SK-MEL-5 (cell line): ENCODE measurements at places on chromosomes 12 and 14.

GRCh38 chr12:5429741-5430557 lies 2.0 kb upstream of the NTF3 start:
- no peak for DNase-seq

DNA sequence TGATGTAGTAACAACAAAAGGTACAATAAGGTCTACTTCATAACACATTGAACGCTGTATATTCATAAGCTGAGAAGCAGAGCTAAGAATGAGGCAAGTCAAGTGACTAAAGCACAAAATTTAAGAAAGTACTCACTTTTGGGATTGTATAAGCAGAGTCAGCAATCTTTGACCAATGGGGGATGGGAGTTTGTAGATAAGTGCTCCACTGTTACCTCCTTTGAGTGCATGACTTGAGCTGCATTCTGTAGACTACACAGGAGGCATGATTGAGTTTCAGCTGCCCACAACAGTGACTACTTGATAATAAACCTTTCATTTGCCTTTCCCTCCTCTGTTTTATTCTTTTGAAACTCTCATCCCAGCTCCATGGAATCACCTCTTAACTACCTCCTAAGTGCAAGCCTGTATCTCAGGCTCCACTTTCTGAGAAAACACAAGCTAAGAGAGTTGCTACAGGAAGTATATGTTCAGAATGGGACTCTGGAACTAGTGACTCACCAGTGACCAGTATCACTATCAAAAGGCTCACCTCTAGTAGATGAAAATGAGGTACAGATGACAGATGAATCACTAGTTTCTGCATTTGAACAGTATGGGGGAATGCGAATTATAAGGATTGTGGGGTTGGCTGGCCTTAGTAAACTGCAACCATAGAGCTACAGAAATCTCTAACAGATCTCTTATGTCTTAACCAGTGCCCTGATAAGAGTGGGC lies 49.2 kb downstream of the SLC35F4 start:
- no peak for DNase-seq

DNA sequence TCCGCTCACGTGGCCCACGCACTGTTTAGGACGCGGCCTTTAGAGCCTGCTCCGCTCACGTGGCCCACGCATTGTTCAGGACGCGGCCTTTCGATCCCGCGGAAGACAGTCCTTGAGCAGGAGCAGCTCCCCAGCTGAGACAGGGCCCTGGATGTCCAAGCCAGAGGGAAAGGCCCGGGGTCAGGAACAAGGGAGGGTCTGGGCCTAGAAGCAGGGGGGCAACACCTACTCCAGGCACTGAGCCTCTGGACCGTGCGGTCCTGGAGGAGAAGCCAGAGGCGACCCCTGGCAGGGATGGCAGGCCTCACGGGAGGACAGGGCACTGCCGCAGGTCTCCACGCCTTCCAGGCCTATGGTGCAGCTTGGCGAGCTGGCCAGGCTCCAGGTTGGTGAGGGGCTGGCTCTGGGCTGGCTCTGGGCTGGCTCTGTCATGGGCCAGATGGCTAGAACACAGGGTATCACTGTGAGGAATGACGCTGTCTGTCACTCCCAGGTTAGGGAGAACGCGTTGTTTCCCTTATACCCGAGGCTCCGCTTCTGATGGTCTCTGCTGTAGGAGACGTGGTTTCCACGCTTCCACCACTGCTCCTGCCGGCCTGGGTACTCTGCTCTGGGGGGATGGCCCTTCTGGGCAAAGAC lies 341.7 kb downstream of the TMEM121 start:
- DNase-seq = no peak

DNA sequence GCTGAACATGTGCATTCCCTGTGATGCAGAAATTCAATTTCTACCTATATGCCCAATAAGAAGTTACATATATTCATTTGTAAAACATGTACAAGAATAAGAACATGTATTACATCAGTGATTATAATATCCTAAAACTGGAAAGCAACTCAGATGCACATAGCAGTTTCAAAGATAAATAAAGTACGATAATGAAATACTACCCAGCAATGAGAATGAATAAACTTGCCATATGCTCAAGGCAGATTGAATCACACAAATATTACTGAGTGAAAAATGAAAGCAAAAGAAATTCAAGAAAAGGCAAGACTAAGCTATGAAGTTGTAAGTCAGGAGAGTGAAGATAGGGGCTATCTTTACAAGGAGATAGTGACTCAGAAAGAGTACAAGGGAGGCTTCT lies 345.3 kb upstream of the OR4E1 start:
- DNase-seq = no peak

- peak; percentile 55 for DNase-seq
Observed at GRCh38 chr12:46371718-46372543, 642 bp downstream of the SLC38A2 start.
